Femur (tissue), 1 donor: ENCODE measurements at places on chromosomes 1 and 21.

DNA sequence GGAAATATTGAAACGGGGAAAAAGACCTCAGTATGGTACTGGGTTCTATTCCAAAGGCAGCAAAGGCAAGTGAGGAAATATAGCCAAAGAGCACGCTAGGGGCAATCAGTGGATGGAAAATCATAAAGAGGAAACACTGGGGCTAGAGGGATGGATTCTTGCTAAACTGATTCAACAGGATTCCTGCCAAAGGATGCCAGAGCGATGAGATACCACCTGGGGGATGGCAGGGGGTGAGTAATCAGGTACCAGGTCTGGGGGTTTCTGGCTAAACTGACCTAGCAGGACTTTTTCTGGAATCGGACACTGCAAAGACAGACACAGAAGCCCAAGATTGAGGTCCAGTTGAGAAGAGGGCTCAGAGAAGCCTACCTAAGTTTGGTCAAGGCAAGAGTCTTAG is 6.7 kb downstream of the CHI3L2 start:
- DNase-seq, result no peak

GRCh38 chr1:55860798-55861519 is 645.8 kb upstream of the USP24 start:
- DNase-seq, result no peak

- DNase-seq, result no peak
These were observed 58.0 kb downstream of the PUM1 start for GRCh38 chr1:31007462-31007991.

DNA sequence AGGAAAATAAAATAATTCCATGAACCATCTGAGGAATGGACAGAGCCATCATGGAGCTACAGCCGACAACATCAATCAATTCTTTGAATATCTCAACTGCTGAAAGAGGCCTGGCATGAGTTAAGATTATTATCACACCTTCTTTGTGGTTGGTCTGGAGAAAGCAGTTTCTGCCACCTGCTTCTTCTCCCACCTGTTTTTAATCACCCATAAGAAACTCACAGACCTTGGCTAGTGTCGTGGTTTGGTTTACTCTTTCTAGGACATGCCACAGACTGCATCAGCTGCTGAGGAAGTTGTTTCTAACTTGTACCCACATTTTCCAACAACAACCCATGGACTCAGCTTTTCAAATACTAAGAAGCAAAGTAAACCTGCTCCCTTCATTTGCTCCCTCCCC is 65.6 kb downstream of the NTPCR start:
- no peak for DNase-seq

- DNase-seq, result no peak
These were observed 164.5 kb downstream of the TOMM20 start for GRCh38 chr1:234963904-234964702.

- DNase-seq, result no peak
These were observed 184.0 kb downstream of the MIS18A start for GRCh38 chr21:32094804-32095203.

DNA sequence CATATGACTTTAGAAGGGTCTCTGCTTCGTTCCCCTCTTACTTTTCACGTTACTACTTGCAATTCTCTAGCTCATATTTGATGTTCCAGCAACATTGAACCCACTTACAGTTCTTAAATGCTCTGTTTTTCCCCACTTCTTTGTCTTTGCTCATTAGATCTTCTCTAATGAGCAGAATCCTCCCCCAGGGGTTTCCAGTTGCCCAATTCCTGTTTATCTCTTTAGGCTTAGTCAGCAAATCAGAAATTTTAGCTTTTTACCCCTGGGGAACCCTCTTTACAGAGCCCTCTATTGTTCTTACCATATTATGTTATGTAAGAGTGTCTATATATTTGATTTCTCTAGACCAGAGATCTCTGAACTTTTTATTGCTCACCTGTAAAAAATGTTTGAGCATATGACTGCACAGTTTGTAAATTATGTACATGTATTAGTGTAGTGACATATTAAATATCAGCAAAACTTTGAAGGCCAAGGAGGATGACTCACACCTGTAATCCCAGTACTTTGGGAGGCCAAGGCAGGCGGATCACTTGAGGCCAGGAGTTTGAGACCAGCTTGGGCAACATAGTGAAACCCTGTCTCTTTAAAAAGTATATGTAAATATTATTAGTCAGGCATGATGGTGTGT is 71.4 kb downstream of the FNBP1L start:
- no peak for DNase-seq

- DNase-seq, result no peak
These were observed 18.3 kb upstream of the HYI start for GRCh38 chr1:43472087-43472462.

- DNase-seq, result peak; percentile 81
These were observed 48.7 kb downstream of the SPAG17 start for GRCh38 chr1:118136187-118136941.

DNA sequence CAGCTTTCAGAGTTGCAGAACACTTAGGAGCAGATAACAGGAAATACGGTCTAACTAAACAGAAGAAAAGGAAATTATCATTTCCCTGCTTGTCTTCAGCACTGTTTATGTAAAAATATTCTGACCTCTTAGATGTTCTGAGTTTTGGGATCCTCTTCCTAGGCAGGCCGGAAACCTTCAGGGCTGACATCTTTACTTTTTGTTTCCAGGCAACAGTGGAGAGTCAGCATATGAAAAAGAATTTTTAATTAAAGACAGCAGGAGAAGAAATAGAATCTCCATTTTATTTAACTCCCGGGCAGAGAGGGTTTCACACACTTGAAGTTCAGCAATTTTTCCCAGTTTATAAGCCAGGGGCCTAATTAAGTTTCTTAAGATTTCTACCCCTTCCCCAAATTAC is 5.1 kb upstream of the RIPPLY3 start:
- DNase-seq, result no peak

- no peak for DNase-seq
These were observed 450.9 kb downstream of the MATN1 start for GRCh38 chr1:30272277-30273020.

- DNase-seq, result no peak
These were observed 18.3 kb upstream of the PPIE start for GRCh38 chr1:39720094-39720999.

DNA sequence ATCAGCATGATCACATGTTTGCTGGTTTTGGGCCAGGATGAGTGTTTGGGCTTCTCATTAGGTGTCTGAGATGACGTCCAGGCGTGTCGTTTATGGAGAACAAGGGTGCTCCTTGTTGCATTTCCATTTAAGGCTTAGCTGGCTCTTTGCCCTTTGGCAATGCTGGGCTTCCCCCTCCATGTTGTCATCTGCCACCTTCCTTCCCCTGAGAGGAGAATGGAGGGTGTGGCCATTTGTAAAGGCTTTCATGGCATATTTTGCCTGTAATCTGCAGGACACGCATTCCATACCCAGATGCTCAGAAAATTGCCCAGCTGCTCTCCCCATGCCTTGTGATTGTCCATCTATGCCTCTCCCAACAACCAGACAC is 27.7 kb downstream of the PKP1 start:
- DNase-seq, result peak; percentile 69

GRCh38 chr1:192824511-192824910 is 15.7 kb downstream of the RGS2 start:
- DNase-seq, result no peak

GRCh38 chr1:193519922-193520321 is 333.5 kb upstream of the B3GALT2 start:
- DNase-seq, result no peak

DNA sequence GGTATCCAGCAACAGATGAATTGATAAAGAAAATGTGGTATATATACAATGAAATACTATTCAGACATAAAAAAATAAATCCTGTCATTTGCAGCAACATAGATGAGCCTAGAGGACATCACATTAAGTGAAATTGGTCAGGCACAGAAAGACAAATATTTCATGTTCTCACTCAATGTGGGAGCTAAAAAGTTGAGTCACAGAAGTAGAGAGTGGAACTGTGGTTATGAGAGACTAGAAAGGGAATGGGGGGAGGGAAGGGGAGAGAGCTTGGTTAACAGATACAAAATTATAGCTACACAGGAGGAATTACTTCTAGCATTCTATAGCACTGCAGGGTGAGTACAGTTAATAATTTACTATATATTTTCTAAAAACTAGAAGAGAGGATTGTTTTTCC is 37.1 kb upstream of the SERPINC1 start:
- no peak for DNase-seq

GRCh38 chr1:43152866-43153265 is 19.2 kb downstream of the EBNA1BP2 start:
- DNase-seq, result no peak

- no peak for DNase-seq
These were observed 109.6 kb downstream of the PCP4 start for GRCh38 chr21:39976800-39977199.

DNA sequence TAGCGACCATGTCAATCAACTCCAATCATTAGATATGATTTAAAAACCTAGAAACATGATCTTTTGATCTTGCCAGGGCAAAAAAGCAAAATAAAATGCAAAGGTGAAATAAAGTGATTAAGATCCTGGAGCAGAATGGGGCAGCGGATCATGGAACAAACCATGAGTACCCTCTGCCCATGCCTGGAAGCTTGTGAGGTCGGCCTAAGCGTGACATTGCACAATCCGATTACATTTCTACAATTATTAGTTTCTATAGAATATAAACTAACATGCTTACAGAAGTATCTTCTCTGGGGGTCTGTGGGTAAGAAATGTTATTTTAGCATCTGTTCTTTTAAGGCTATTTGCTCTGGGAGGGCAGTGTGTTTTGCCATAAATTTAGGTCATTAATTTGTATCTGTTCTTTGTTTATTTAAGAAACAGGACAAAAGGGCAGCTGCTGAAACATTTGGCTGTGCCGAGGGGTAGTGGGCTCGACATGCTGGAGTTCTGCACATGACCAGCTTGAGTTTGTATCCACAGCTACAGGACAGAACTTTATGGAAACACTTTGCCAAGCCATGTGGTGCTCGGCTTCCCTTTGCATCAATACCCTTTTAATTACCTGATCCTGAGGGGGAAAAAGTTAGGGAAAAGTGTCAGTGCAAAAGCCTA is 55.9 kb downstream of the ZBTB18 start:
- no peak for DNase-seq

GRCh38 chr21:38777531-38777930 is 28.2 kb upstream of the ETS2 start:
- DNase-seq, result no peak

DNA sequence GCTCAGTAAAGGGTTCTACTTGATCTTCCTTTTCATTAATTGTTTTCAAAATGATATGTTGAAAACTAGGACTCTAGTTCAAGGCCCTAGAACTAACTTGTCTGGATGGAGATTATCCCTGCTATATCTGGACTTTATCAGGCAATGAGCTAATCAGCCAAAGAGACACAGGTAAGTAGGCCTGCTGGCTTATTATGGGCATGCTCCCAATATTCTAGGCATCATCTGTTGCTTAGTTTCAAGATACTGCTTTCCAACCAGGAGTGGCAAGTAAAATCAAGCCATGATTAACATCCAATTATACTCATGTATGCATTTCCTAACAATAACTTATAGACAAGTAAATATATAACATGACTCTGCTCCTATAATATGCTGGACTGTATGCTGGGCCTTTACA is 4.2 kb downstream of the DNASE2B start:
- no peak for DNase-seq
